Natural killer cell treated with Interleukin-12 subunit alpha and Interleukin-12 subunit beta and Interleukin-15 and Interleukin-18, amount 100 ng/mL, for 72 hours (primary cell): ENCODE measurements at places on chromosomes 5 and 9.

- H3K27ac ChIP-seq, result peak overlapping the region; percentile 90
- no peak for DNase-seq
- H3K27me3 ChIP-seq, result no peaks in the 10 kb centered on the region
- H3K4me1 ChIP-seq, result peaks cover 43% of the 10 kb centered on the region
Observed at GRCh38 chr9:128689820-128690683, 1.0 kb downstream of the SET start.

DNA sequence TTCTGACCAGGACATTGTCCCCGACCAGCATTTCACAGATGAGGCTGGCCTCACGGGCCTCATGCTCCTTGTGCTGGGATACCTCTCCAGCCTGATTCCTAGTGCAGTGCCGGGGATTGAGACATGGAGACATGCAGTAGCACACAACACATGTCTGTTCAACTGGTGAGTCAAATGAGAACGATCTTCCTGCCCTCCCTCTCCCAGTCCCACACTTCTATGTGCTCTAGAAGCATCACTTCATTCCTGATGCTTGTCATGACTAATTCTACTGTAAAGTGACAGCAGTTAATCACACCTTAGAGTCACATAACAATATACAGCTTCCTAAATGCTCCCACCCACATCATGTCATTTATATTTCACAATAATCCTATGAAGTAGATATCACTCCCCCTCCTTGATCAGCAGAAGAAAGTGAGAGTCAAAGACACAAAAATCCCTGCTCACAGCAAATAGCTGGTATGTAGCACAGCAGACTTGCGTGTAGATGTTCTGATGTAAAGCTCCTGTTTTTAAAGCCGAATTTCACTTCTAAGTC is 101.8 kb downstream of the CCDC192 start:
- H3K27me3 ChIP-seq, result peaks cover 6% of the 10 kb centered on the region
- H3K4me3 ChIP-seq, result no peak overlapping the region
- no peak overlapping the region for H3K27ac ChIP-seq

DNA sequence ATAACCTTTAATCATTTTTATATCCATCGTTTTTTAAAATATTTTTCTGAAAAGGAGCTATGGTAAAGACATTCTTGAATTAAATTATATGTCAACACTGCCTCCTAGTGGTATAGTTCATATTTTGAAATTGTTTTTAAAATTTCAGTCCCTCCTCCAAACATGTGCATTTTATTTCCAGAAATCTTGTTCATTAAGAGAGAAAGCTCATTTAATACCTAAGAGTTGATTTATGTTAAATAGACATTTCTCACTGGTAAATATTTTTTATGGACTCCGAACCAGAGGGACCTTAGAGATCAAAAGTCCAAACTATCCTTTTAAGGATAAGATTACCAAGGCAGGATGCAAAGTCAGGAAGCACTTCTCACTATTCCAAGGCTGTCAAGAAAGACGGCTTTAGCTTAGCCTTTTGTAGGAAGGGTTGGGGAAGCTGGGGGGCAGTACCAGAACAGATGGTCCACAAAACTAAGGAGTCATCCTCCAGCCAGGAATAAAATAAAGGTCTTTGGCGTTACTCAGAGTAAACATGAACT is 21.6 kb downstream of the BHMT start:
- H3K27me3 ChIP-seq, result peaks cover 8% of the 10 kb centered on the region
- H3K27ac ChIP-seq, result peak overlapping the region; percentile 38
- H3K4me1 ChIP-seq, result peaks cover 7% of the 10 kb centered on the region
- H3K4me3 ChIP-seq, result peak overlapping the region; percentile 63
- DNase-seq, result no peak
- H3K36me3 ChIP-seq, result no peaks in the 10 kb centered on the region

DNA sequence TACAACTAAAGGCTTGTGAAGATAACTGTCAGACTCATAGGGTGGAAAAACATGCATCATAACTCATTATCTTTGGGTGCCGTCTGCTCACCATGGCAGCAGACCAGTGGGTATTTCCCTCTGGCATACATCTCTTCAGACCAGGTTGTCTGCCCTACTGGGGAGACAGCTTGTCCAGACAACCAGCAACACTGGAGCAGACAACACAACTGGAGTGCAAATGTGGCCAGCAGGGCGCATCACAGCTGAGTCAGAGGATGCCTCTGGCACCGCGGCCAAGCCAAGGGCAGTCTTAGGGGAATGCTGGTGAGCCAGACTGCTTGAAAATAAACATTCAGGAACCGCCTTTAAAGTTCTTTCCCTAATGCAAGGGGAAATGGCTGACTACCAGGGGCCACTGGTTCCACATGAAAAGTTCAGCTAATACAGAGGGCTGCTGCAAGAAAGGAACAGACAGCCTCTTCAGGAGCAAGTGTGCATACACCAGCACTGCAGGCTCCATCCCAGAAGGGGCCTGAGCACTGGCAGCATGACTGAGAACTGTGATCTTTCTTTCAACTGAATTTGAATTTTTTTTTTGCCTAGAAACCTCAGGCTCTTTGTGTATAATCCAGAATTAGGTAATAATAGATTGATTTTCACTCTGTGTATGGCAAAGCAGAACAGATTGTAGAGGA is 77.3 kb downstream of the MAMDC2 start:
- DNase-seq, result no peak
- peaks cover 11% of the 10 kb centered on the region for H3K27me3 ChIP-seq
- no peak overlapping the region for H3K27ac ChIP-seq
- H3K36me3 ChIP-seq, result no peaks in the 10 kb centered on the region
- H3K4me3 ChIP-seq, result no peak overlapping the region
- H3K4me1 ChIP-seq, result no peaks in the 10 kb centered on the region

DNA sequence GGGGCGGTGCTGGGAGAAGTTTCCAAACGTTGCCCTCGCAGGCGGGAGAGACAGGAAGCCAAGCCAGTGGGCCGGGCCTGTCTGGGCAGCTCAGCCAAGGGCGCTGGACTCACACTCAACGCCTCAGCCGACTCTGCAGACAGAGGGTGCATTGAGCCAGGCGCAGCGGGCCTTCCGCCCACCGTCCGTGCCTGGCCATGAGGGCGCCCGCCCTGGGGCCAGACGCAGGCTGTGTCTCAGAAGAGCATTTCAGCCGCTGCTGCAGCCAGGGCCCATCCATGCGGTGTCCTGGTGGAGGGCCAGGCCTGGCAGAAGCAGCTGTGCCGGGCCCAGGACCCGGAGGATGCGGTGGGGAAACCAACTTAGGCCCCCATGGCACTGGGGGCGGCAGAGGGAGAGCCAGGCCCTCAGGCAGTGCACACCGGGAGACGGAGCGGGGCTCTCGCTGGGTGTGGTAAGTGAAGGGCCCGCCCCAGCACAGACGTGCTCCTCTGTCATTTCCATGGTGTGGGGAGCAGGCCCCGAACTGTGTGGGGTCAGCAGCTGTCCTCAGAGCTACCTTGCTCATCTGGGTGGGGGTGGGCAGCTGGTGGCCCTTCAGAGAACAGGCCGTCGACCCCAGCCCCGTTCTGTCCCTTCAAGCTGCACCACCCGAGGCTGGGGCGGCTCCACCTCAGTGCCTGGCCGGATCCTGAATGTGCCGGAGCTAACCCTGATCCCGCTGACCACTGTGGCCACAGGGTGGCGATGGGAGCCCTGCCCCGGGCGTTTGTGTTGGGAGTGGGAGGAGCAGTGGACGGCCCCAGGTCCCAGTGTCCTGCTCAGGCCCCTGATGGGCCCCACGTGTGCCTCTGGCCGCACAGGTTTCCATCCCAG is 18.0 kb downstream of the DNLZ start:
- H3K4me1 ChIP-seq, result no peaks in the 10 kb centered on the region
- H3K4me3 ChIP-seq, result no peak overlapping the region
- H3K27ac ChIP-seq, result no peak overlapping the region
- no peak for DNase-seq

- H3K4me1 ChIP-seq, result peaks cover 6% of the 10 kb centered on the region
- H3K36me3 ChIP-seq, result no peaks in the 10 kb centered on the region
- H3K4me3 ChIP-seq, result no peak overlapping the region
- DNase-seq, result no peak
- no peak overlapping the region for H3K27ac ChIP-seq
Observed at GRCh38 chr5:59768152-59769040, 125.1 kb downstream of the PDE4D start.

DNA sequence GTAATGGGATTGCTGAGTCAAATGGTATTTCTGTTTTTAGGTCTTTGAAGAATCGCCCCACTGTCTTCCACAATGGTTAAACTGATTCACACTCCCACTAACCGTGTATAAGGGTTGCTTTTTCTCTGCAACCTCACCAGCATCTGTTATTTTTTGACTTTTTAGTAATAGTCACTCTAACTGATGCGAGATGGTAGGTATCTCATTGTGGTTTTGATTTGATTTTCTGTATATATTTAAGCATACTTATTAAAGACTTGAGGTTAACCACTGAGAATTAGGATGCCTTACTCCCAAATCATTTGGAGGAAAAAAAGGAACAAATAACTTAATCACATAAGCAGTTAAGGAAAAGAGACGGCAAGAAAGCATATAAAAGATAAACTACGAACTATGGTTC is 181.6 kb upstream of the FST start:
- DNase-seq, result no peak
- H3K27me3 ChIP-seq, result no peaks in the 10 kb centered on the region
- no peak overlapping the region for H3K4me3 ChIP-seq
- no peaks in the 10 kb centered on the region for H3K36me3 ChIP-seq
- H3K4me1 ChIP-seq, result no peaks in the 10 kb centered on the region
- H3K27ac ChIP-seq, result no peak overlapping the region

DNA sequence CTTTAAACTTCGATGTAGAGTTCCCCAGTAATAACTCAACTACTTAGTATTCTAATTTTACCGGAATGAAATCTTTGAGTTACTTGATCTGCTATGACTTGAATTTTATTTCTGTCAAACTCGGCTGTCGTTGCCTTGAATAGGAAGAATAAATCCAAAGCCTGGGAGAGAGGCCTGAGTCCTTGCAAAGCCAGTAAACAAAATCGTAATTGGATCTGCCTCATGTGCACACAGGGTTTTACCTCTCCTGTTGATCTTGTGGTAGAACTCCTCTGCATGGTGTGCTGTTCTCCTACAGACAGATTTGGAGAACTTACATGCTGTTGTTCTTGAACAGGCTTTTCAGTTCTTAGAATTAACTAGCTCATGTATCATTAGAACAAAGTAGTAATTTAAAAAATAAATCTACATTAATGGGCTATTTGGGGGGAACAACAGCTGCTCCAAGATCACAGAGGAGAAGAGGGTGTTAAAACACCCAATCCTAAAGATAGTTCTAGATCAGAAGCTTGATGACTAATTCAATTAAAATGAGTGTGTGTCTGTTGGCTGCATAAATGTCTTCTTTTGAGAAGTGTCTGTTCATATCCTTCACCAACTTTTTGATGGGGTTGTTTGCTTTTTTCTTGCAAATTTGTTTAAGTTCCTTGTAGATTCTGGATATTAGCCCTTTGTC is 28.9 kb downstream of the HSPB3 start:
- H3K27me3 ChIP-seq, result peaks cover 10% of the 10 kb centered on the region
- DNase-seq, result no peak
- no peaks in the 10 kb centered on the region for H3K36me3 ChIP-seq
- H3K4me3 ChIP-seq, result no peak overlapping the region
- H3K27ac ChIP-seq, result no peak overlapping the region

DNA sequence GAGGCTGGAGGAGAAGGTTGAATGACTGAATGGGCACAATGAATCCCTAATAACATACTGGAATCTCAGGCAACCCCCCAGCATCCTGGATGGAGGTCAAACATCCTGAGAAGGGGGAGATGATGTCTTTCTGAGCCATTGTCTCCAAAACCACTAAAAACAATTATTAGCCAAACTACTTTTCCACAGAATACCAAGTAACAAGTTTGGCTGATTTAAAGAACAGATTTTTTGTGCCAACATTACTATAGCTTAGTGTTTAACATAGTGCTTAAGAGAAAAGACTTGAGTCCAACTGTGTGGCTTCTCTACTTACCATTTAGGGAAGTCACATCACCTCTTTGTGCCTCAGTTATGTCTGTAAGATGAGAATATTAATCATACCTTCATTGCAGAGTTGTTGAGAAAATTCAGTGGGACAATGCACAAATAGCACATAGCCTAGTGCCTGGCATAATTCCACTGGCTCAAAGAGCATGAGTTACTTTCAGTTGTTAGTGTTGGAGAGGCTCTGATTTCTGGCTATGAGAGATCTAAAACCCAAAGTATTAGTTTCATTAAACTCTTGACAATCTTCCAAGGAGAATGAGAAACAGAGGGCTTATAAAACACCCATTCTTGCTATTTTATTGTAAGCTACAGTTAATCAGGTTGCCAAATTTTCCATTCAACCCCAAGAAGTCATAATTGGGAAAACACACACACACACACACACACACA is 111.3 kb upstream of the NR3C1 start:
- no peak overlapping the region for H3K27ac ChIP-seq
- H3K4me1 ChIP-seq, result no peaks in the 10 kb centered on the region
- H3K4me3 ChIP-seq, result no peak overlapping the region
- H3K27me3 ChIP-seq, result no peaks in the 10 kb centered on the region
- DNase-seq, result no peak
- peaks cover 7% of the 10 kb centered on the region for H3K36me3 ChIP-seq

- no peak overlapping the region for H3K4me3 ChIP-seq
- no peaks in the 10 kb centered on the region for H3K4me1 ChIP-seq
- peak; percentile 50 for DNase-seq
- H3K27ac ChIP-seq, result no peak overlapping the region
Observed at GRCh38 chr9:36881743-36882441, 152.2 kb downstream of the PAX5 start.

DNA sequence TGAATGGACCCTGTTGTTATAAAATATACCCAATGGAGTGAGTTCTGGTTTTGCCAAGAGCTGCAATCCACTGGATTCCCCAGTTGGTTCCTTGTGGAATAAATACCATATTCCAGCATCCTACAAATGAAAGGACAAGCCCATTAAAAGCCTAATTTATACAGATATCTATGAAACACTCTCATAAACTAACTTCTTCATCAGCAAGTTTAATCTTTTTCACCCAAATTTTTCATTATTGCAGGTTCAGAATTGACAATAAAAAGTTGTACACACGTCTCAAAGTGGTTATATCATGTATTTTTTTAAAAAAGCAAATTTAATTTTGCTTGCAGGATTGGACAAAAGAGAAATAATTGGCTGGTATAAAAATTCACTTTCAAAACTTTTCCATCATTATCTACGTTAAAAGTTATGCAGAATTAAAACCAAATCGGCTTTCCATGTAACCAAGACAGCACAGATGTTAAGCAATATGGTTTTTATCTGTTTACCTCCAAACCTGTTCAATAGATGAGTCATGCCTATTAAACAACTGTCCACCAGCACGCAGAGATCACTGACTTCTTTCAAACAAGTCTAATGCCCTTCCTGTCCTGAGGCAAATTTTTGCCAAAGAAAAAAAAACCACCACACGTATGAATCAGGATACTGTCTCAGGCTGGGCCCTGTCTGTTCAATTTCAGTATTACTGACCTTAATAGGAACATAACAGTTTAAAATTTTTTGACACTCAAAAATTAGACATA is 42.5 kb downstream of the CEMIP2 start:
- DNase-seq, result no peak
- H3K27me3 ChIP-seq, result no peaks in the 10 kb centered on the region
- no peak overlapping the region for H3K27ac ChIP-seq
- H3K4me3 ChIP-seq, result no peak overlapping the region

GRCh38 chr5:124952079-124952478 is 205.6 kb upstream of the ZNF608 start:
- peak; percentile 73 for DNase-seq
- H3K4me1 ChIP-seq, result peaks cover 11% of the 10 kb centered on the region
- no peak overlapping the region for H3K4me3 ChIP-seq
- H3K27me3 ChIP-seq, result no peaks in the 10 kb centered on the region
- H3K27ac ChIP-seq, result peak overlapping the region; percentile 82

GRCh38 chr9:84983749-84984148 is 314.2 kb downstream of the NTRK2 start:
- H3K27me3 ChIP-seq, result peaks cover 20% of the 10 kb centered on the region
- H3K4me3 ChIP-seq, result no peak overlapping the region
- H3K4me1 ChIP-seq, result no peaks in the 10 kb centered on the region
- DNase-seq, result no peak
- no peaks in the 10 kb centered on the region for H3K36me3 ChIP-seq
- no peak overlapping the region for H3K27ac ChIP-seq
